ENCODE measurements at places on chromosomes 5 and 9. TPM values are rescaled to one million over a fixed set of nuclear protein-coding genes. Genes with fewer than 3 reads are reported as not detected.

Gene SH2D3C
- total RNA-seq = 35.2 TPM

- peaks cover 2% of the 10 kb centered on the region for H3K36me3 ChIP-seq
- H3K4me1 ChIP-seq = no peaks in the 10 kb centered on the region
- H3K27ac ChIP-seq = no peak overlapping the region
- no peak overlapping the region for H3K4me3 ChIP-seq
These were observed 16.3 kb downstream of the FAM163B start for GRCh38 chr9:133592731-133593409.

DNA sequence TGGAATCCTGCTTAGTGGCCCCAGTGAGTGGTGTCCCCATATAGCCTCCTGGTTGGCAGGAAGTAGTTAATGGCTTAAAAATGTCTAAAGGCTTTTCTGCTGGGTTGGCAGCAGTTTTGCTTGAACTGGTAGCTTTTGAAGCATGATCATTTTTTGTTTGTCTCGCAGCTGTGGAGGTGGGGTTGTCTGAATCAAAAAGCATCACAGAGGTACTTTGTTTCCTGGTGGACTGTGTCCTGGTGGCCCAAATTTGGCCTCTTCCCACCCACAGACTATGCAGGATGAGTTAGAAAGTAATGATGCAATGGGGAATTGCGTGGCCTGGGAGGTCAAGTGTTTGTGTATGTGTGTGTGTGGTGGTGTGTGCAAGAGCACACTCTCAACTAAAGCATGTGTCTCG is 322.7 kb downstream of the ARHGEF28 start:
- no peak overlapping the region for H3K27ac ChIP-seq
- peaks cover 9% of the 10 kb centered on the region for H3K27me3 ChIP-seq
- no peak for DNase-seq
- H3K4me1 ChIP-seq = no peaks in the 10 kb centered on the region
- no peaks in the 10 kb centered on the region for H3K36me3 ChIP-seq

Gene UNC5A
- total RNA-seq = not detected

- H3K27me3 ChIP-seq = no peaks in the 10 kb centered on the region
- no peaks in the 10 kb centered on the region for H3K36me3 ChIP-seq
- DNase-seq = no peak
- no peak overlapping the region for H3K27ac ChIP-seq
- no peak overlapping the region for H3K4me3 ChIP-seq
These were observed 83.1 kb upstream of the LMNB1 start for GRCh38 chr5:126693806-126694205.

DNA sequence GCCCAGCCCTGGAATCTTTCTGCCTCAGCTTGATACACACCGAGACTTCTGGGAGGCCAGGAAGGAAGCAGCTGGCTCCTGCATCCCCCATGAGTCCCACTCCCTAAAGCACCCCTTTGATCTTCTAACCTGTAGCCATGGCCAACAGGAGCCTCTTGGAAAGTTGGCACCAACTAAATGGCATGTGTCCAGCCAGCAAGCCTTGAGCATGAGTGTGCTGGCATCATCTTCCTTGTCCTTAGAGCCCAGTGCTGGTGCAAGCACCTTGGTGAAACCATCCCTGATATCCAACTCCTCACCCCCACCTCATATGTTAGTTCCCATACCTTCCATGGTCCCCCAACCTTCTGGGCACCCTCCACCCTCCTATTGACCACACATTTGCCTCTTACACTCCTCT is 130.4 kb downstream of the CRB2 start:
- no peaks in the 10 kb centered on the region for H3K4me1 ChIP-seq
- H3K27ac ChIP-seq = no peak overlapping the region
- H3K4me3 ChIP-seq = no peak overlapping the region
- H3K27me3 ChIP-seq = no peaks in the 10 kb centered on the region

Gene PCDHB11
- not detected for total RNA-seq

Gene PCDHB15
- total RNA-seq = not detected

- no peak overlapping the region for H3K4me3 ChIP-seq
- peaks cover 1% of the 10 kb centered on the region for H3K27me3 ChIP-seq
- no peaks in the 10 kb centered on the region for H3K36me3 ChIP-seq
These were observed 28.2 kb downstream of the PSD2 start for GRCh38 chr5:139823757-139824355.

Gene LCN9
- total RNA-seq = not detected

Gene OBP2B
- total RNA-seq = not detected

Gene NUP214
- total RNA-seq = 97.7 TPM

All from activated CD4-positive, alpha-beta T cell treated with anti-CD3 and anti-CD28 coated beads for 36 hours (primary cell).